ENCODE measurements at places on chromosomes 13 and 19.

DNA sequence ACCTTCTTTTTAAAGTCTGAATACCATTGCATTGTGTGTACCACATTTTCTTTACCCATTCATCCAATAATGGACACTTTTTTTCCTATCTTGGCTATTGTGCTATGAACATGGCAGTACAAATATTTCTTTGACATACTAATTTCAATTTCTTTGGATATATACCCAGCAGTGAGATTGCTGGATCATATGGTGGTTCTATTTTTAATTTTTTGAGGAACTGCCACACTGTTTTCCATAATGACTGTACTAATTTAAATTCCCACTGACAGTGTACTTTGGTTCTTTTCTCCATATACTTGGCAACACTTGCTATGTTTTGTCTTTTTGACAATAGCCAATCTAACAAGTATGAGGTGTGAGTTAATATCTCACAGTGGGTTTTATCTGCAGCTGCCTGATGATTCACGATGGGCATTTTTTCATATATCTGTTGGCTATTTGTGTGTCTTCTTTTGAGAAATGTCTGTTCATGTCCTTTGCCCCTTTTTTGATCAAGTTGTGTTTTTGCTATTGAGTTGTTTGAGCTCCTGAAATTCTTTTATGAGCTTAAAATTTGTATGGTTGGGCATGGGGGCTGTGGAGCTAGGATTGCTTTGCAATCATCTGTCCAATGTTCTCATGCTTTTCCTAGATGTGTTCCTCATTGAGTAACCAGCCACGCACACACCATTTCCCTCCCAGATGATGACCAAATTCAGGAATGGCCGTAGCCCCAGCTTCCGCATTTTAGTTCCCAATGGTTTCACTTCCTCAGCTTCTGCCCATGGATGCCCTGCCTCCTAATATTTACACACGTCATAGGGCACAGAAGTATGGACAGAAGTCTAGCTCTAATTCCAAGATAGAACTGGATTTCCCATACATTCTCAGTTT lies 380.0 kb upstream of the SGCG start:
- no peak for DNase-seq

DNA sequence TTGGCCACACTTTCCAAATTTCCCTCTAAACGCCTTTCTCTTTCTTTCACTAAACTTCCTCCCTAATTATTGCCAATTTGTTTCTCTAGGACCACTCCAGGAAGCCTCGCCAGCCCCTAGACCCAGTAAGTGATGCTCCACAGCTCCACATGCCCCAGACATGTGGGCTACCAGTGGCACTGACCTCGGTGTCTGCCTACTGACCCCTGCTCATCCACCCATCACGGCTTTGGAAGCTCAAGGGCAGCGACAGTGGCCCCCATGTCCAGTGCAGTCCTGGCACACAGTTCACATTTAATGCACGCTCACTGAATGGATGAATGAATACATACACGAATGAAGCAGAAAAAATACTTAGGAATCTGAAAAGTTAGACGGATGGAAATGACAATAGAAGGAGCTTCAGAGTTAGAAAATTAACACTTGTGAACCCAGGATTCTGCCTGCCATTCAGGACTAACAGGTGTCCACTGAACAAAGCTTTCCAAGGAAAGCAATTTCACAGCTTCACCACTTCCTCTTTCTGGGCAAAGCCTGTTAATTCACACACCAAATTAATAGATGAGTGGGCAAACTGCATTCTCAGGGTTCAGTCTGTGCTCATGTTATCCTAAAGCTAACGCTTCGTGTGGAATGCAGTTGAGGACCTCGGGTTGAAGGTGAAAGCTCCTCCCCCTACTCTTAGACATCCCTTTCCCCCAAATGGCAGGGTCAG lies 50.9 kb downstream of the CCDC70 start:
- DNase-seq = no peak

DNA sequence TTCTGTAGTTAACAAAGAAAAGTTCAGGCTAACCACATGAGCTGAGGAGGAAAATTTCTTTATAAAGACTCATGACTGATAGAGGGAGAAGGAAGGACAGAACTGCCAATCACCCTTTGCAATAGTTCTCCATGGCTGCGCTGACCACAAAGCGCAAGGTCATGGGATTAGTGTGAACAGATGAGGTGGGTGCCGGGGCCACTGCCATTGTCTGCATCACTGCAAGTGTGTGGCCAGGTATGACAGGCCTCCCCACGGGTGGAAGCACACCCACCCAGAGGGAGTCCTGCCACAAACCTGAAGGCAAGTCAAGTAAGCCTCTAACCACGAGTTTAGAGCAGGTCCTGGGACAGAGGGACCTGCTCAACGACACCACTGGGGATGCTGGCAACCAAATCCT lies 128.1 kb downstream of the TUBA3C start:
- no peak for DNase-seq

- no peak for DNase-seq
These were observed 539 bp downstream of the PLD3 start for GRCh38 chr19:40348961-40349507.

GRCh38 chr13:112532837-112533745 lies 54.9 kb downstream of the TUBGCP3 start:
- no peak for DNase-seq

DNA sequence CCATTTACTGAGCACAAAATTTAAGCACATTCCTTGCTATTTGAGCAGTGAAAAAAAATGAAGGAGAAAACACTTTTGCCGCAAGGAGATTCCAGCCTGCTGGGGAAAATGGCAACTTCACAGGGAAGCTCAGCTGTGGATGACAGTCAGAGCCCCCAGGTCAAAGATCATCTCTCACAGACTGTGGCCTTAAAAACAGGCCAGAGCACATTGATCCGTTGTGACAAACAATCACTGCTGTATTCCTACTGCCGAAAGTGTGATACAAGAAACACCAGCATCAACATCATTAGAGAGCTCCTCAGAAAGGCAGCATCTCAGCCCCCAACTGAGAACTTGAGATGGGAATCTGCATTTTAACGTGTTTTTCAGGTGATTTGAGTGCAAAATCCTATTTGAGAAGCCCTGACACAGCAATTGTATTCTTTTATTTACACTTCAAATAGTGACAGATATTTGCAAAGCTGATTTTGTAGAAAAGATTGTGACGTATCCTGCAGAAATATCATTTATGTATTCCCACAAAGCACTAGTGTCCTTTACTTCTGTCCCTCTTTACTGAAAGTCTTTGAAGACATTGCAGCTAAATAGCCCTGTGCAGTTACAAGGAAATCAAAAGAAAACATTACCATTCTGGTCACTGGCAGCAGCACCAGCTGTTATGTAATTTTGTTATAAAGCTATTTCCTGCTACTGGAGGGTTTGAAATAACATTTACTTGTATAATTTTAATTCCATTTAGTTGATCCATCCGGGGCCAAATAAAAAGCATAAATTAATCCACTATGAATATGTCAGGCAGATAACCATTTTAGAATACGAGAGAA lies 652.0 kb downstream of the LIG4 start:
- no peak for DNase-seq

Data from activated CD4-positive, alpha-beta T cell treated with anti-CD3 and anti-CD28 coated beads, Interleukin-2, amount 50 U/mL, for 24 hours (primary cell).